ENCODE measurements at places on chromosomes 3 and 15.

GRCh38 chr15:57437564-57437963 is 61.3 kb downstream of the CGNL1 start:
- DNase-seq, result no peak

DNA sequence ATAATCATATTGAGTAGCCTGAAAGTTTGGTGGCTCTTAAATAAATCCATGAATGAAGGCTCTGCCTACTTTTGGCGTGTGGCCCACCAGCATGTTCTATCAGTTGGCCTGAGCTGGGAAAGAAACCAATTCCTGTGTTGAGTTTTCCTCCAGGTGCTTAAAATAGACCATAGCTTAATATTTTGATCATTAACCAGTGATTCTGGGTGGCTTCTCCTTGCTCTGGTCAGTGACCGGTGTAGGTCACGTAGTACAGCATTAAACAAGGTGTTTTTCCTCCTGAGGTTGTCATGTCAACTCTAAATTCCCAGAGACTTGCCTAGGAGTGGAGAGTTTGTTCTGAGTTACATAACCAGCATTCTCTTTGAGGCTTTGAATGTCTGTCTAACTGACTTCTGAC is 1.3 kb downstream of the HHLA2 start:
- DNase-seq, result no peak

GRCh38 chr3:94524102-94524919 is 461.4 kb downstream of the NSUN3 start:
- DNase-seq, result no peak

- peak; percentile 25 for DNase-seq
Observed at GRCh38 chr3:130760922-130761321, 14.3 kb upstream of the PIK3R4 start.
